Occipital lobe (tissue), 3 donors: ENCODE measurements at places on chromosomes 5 and 9. TPM values are rescaled to one million over a fixed set of nuclear protein-coding genes. Genes with fewer than 3 reads are reported as not detected.

C5 gene
- 8.0 TPM for total RNA-seq

- DNase-seq, result no peak
Observed at GRCh38 chr9:124899845-124900244, 37.9 kb downstream of the ARPC5L start.

DNA sequence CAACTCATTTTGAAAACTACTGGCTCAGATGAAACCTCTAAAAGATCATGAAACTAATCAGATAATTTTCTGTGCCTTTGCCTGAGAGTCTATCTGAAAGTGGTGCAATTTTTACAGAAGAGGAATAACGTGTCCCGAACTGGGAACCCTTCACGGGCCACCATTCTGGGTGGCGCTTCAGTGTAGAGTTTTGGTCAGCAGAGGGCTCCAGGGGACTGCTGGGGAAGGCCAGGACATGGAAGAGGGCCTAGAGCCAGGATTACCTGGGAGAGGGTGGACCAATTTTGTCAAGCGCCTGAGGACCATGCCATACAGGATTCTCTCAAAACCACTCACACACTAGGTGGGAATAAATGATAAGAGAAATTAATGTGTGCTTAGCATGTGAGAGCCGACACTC is 49.7 kb upstream of the PLEKHG4B start:
- no peak for DNase-seq

DNA sequence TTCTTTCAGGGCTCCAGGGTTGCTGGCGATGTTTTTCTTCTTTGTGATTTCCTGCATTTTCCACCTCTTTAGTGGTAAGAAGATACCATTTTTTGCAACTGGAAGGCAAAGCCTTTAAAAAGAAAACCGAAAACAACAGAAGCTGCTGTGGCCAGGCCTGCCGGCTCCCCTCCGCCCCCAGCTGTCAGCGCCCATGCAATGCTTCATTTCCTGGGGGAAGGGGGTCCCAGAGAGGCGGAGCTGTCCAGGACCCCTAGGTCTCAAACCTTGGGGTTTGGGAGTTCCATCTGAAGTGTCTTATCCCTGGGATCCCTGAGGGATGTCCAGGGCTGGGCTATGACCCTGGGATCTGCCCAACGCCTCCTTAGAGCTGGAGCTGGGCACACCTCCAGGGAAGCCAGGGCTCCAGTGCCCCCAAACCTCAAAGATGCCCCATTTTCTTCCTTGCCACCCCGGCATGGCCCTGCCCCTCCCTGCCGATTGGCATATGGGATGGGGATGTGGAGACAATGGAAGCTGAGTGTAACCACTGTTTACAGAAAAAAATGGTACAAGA is 257.2 kb upstream of the MVB12B start:
- DNase-seq, result no peak

GRCh38 chr9:81848472-81848871 is 79.8 kb upstream of the SPATA31D4 start:
- DNase-seq, result no peak

DNA sequence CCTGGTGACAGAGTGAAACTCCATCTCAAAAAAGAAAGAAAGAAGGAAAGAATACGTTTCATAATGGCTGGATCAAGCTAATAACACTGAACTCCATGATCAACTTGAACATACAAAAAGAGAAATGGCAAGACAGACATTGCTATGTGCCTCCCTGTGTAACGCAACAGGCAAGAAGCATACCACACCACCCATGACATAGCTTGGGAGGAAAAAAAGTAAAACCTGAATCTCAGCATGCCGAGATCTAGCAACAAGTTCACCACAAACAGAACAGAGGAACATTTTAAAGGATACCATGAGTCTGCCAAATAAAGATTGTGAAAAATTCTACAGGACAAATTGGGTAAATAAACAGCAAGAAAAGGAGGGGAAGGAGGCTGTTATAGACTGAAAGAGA is 26.7 kb downstream of the HOMER1 start:
- DNase-seq, result no peak

GRCh38 chr5:174872271-174872670 is 147.9 kb downstream of the MSX2 start:
- no peak for DNase-seq
